ENCODE measurements at places on chromosomes 1 and 21.

DNA sequence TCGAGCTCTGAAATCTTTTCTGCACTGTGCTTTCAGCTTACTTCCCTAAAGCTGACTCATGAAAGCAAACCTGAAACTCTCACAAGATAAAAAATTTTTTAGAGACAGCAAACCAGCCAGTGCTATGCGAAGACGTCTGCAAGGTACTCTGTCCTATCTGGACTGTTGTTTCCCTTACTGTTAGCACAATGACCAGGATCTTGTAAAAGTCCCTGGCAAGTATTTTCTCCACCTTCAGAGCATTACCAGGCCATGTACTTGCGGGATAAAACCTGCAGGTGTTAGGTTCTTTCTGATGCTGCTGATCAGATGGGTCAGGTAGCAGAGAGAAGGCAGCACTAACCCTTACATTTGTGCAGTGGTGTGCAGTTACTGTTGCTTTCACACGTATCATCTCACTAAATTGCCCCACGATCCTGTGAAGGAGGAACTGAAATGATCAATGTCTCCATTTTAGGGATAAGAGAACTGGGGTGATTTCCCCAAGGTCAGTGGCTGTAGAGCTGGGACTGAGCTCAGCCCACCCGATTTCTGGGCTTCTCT, 56.6 kb downstream of the PLXNA2 start:
- no peak for DNase-seq

GRCh38 chr1:50860256-50860655, 99.8 kb downstream of the FAF1 start:
- no peak for DNase-seq

- no peak for DNase-seq
Measured at GRCh38 chr21:46159390-46159789, 4.0 kb upstream of the FTCD start.

- no peak for DNase-seq
Measured at GRCh38 chr1:33010932-33011731, 25.6 kb downstream of the AK2 start.

DNA sequence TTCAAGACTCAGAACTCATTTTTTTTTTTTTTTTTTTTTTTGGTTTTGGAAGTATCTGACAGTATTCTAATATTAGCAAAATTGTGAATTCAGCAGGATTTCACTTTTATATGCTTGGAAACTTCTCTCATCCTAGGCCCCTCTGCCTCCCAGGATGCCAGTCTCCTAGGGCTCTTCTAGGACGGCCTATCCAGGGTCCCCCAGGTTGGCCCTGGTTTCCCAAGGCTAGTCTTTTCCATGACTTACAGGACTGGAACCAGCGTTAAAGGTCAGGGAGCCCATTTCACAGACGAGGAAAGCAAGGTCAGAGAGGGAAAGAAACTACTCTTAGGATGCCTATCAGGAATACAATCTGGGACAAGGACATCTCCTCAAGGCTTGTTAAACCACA, 412.5 kb downstream of the PTPRU start:
- DNase-seq, result no peak

- no peak for DNase-seq
Measured at GRCh38 chr1:234970401-234970730, 158.3 kb downstream of the TOMM20 start.

DNA sequence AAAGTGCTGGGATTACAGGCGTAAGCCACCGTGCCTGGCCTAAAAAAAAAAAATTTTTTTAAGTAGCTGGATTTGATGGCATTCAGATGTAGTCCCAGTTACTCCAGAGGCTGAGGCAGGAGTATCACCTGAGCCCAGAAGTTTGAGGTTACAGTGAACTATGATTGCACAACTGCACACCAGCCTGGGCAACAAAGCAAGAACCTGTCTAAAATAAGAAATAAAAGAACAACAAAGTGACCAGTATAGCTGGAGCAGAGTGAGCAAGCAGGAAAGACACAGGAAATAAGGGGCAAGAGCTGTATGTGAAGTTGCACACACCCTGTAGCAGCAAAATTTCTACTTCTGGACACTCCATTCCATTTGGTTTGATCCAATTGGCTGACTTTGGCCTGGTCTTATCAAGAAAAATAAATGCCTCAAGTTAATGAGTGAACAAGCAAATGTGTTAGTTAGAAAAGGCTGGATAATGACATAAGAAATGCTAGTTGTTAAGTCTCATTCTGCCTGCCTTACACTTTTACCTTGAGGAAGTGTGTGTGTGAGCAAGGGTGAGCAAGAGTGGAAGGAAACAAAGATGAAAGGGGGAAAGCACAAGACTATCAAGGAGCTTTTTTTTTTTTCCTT, 7.9 kb downstream of the ATP5IF1 start:
- DNase-seq, result no peak

GRCh38 chr1:41963636-41964035, 44.9 kb upstream of the HIVEP3 start:
- no peak for DNase-seq

DNA sequence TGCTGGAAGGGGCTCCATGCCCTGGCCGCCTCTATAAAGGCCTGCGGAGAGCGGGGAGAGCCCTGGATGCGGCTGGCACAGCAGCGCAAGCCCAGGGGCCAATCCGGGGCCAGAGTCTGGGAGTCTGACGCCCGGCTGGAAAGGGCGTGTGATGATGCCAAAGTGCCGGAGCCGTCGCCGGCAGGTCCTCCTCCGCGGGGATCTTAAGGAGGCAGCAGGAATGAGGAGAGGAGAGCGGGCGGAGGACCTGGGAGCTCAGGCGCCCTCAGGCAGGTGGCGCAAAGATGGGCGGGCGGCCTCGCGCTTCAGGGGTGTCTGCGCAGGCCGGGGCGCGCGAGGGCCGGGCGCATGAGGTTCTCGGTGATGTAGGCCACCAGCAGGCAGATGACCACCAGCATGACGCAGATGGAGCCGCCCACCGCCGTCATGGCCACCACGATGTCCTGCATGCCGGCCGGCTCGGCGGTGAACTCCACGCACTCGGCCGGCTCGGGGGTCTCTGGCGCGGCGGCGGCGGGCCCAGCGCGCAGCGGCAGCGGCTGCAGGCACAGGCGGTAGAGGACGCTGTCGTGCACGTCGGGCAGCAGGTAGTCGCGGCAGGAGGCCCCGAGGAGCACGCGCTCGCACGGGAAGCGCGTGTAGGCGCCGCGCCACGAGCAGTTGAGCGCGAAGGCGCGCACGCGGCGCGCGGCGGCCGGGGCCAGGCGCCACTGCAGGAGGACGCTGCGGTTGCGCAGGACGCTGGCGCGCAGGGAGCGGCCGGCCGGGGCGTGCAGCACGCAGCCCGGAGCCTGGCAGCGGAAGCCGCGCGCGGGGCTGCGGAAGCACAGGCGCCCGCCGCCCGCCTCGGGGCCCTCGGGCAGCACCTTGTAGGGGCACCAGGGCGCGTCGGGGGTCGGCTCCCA, 653 bp downstream of the FNDC10 start:
- no peak for DNase-seq

GRCh38 chr1:63960326-63960725, 186.5 kb downstream of the ROR1 start:
- no peak for DNase-seq
